ENCODE measurements at places on chromosomes 5 and 9.
A peak's percentile ranks its signal among the peaks of the same experiment; 100 is the strongest.

- DNase-seq, result no peak
These were observed 39.3 kb upstream of the ORM1 start for GRCh38 chr9:114283551-114284111.

- DNase-seq, result no peak
These were observed 264.0 kb downstream of the MAN2A1 start for GRCh38 chr5:109953761-109954160.

- DNase-seq, result no peak
These were observed 144.6 kb downstream of the DOCK2 start for GRCh38 chr5:169781420-169782345.

DNA sequence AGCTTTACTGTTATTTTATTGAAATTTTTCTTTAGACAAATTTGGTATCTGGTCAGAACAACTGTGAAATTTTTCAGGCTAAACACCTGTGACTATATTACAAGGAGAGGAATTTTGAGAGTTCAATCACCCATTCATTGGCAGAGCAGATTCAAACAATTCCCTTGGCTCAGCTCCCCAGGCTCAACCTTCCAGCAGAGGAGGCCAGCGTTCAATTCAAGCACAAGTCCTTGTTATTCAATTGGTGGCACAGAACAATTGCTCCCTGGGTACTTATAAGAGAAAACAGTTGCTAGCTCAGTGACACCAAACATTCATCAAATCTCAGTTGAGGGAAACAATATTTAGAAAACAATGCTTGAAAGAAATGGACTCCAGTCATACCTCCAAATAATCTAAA is 83.3 kb downstream of the SUSD1 start:
- peak; percentile 47 for DNase-seq

- DNase-seq, result no peak
These were observed 35.0 kb upstream of the GPR21 start for GRCh38 chr9:122998448-122998847.

- no peak for DNase-seq
These were observed 55.2 kb downstream of the HSPA4 start for GRCh38 chr5:133106761-133107572.

DNA sequence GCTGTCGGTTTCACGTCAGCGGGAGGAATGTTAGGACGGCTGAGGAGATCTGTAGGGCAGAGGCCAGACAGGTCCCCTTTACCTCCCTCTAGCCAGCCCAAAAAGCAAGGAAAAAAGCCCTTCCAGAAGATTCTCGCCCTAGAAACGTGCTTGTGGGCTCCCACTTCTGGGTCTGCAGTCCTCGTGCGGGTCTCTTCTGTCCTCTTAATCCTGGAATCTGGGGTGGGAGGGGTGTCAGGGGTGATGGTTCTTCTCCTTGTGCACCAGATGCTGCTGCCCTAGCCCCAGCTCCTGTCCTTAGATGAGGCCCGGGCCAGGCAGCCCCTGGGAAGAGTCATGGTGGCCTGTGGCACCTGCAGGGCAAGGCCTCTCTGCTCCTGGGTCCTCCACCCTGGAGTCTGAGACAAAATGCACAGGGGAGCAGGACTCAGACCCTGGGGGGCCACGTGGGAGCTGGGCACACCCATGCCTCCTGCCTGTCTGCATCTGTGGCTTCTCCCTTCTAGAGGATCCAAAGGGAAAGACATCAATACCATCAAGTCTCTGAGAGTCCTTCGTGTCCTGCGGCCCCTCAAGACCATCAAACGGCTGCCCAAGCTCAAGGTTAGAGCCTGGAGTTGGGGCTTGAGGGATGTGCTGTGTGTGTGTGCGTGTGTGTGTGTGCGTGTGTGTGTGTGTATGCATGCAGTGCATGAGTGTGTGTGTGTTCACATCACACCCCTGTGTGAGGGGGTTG is 174.2 kb downstream of the CACNA1B start:
- no peak for DNase-seq

GRCh38 chr5:34534523-34535103 is 121.5 kb upstream of the RAI14 start:
- DNase-seq, result no peak

Measured in hematopoietic multipotent progenitor cell treated with erythropoietin and hydrocortisone succinate and interleukin-3 and kit ligand, for 4 days (in vitro differentiated cells).